ENCODE measurements at places on chromosomes 6 and 20.

DNA sequence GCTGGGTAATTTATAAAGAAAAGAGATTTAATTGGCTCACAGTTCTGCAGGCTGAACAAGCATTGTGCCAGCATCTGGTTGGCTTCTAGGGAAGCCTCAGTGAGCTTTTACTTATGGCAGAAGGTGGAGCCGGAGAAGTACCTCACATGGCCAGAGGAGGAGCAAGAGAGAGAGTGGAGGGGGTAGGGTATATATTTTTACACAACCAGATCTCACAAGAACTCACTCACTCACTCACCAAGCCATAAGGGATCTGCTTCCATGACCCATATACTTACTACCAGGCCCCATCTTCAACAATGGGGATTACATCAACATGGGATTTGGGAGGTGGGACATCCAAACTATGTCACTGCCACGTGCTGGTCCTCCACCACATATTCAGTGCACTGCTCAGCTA lies 152.6 kb upstream of the PRND start:
- DNase-seq: no peak

DNA sequence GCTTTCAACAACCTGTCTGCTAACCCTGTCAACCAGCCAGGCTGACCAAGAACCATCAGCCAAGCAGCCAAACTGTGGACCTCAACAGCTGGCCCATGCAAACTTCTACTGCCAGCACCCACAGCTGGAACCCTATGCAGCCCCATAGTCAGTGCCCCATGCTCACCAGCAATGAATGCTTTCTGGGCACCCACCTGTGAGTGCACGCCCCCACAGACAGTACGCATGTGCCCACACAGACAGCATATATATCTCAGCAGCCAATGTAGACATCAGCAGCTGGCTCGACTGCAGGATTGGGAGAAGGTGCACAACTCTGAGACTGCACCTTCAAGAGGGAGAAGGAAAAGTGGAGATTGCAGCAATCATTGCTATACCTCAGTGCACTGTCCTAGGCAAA lies 1534.6 kb downstream of the GRIK2 start:
- no peak for DNase-seq

DNA sequence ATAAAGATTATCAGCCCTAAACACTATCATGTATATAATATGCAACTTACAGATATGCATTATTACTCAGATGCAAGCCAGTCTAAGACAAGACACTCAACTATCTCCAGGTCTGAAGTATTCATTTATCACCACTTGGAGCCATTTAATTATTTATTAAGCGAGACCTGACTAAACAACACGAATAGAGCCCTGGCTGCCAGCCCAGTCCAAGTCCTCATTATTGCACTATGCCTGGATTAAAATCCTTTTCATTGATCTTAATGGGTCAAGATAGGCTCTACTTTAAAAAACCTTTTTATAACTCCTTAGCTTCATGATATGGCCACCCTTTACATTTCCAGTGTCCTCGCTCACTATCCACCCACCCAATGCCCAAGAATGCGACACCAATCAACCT lies 183.1 kb upstream of the MARCKS start:
- no peak for DNase-seq

DNA sequence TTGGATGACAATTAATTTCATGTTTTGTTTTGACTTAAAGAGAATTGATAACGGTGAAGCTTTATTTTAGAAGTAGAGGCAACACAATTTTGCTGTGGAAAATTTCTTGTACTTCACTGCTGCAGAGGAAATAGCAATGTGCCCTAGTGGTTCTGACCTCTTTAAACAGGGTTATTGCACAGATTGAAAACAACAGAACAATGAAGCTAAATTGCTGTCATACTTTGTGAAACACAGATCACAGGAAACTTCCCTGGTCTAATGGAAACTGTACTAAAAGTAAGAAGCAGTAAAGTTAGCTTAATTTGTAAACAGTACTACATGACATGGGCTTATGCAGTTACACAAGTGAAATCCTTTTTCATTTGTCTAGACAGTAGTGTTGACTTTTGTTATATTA lies 31.3 kb downstream of the OR2A4 start:
- DNase-seq: no peak

GRCh38 chr20:62063981-62064769 lies 1.5 kb downstream of the TAF4 start:
- no peak for DNase-seq

DNA sequence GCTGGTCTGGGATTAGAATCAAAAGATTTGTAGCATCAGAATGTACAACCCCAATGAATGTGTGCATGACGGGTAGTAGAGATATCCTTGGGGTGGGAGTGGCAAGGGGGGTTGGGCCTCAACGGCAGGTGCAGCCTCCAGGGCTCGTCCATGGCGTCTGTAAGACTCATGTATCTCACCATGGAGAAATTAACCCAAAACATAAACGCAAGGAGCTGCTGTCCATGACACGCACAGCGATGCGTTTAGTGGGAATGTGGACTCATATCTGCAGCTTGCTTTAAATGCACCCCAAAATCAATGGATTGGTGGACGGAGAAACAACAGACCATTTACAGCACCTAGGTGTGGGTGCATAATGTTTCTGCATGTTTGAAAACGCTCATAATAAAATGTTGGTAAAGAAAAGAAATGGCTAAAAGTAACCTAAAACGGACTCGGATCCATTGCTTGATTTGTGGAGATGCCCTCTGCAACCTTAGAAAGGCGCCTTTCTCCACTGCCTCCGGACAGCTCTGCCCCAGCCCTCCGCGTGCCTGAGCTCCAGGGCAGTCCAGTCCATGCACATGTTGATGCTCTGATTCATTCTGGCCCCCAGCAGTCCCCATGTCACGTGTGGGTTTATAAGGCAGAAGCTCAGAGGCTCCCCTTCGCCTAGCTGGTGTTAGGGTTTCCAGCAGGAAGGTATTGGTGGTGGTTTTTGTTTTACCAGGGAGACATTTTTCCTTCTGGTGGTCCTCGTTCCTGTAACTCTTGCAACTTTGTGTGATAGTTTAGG lies 24.5 kb downstream of the PYGB start:
- DNase-seq: no peak

DNA sequence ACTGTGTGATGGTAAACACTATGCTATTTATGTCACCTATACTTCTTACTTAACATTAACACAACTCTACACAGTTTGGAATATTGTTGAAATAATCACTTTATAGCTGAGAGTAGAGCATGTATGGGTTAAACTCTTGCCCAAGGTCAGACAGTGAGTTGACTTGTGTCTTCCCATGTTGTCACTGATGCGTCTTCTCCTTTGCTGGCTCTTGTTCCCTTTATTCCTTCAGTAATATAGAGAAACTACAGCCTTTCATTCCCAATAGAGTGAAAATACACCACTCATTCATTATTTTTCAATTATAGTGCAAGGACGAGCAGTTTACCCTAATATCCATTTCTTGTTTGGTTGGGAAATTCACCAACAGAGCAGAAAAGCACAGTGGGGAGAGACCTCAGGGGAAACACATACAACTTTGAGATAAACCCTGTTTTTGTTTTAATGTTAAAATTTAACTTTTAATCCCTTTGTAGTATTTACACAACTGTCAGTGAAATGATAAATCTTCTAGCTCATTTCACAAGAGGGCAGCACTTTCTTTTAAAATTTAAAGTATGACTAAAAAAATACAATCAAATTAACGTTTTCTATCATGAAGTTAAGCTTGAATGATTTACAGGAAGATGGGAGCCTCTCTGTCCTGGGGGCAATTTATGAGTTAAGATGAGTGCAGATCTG lies 363.0 kb downstream of the UTRN start:
- no peak for DNase-seq

GRCh38 chr6:41258196-41258493 lies 28.3 kb downstream of the TREM1 start:
- DNase-seq: no peak

DNA sequence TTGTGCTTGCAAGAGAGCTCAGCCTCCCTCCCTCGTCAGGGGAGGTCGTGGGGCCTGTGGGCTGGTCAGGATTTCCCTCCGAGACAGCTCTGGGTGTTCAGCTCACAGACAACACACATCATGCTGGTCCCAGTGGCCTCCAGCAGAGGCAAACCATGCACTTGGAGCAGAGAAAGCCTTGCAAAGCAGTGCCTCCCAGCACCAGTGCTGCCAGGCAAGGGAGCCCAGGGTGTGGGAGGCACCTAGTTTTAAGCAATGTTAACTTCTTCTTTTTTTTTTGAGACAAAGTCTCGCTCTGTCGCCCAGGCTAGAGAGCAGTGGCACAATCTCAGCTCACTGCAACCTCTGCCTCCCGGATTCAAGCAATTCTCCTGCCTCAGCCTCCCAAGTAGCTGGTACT lies 34.0 kb upstream of the INSM1 start:
- DNase-seq: peak; percentile 22

DNA sequence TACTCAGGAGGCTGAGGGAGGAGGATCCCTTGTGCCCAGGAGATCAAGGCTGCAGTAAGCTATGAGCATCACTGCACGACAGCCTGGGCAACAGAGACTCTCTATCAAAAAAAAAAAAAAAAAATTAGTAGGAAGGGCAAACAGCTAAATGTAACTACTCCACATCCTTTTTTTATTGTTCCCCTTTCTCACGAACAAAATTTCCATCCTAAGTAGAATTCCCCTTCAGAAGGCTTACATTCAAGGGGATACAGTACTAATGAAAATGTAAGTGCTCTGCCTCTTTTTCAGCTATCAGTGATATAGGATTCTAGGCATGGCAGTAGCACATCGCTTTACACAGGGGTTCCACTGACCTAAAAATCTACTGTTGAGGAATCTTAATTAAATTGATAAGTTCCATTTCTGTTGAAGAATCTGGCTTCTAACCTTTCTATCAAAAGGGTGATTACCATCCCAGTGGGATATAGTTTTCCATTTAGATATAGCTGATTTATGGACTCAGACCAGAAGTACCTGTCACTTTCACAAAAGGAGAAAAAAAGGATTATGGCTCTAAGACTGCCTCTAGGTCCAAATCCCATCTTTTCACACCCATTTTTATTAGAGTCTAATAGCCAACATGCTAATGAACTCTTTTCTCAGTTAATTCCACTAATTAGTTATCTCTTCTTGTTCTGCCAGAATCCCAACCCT lies 2.6 kb downstream of the B4GALT5 start:
- DNase-seq: no peak

DNA sequence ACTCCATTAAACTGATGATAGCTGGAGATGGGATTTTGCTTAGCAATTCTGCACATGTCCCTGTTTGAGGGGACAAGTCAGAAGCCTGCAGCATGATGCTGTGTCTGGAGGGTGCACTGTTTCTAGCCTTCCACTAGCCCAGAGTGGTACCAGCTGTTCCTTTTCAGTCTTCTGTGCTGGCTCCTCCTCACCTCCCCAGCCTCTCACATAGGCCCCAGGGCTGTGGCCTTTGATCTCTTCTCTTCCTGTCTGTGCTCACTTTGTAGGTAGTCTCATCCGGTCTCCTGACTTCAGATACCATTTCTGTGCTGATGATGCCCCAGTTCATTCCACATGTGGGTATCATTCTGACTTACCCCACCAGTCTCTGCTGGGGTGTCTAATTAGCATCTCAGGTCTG lies 126.3 kb downstream of the HIVEP1 start:
- no peak for DNase-seq

DNA sequence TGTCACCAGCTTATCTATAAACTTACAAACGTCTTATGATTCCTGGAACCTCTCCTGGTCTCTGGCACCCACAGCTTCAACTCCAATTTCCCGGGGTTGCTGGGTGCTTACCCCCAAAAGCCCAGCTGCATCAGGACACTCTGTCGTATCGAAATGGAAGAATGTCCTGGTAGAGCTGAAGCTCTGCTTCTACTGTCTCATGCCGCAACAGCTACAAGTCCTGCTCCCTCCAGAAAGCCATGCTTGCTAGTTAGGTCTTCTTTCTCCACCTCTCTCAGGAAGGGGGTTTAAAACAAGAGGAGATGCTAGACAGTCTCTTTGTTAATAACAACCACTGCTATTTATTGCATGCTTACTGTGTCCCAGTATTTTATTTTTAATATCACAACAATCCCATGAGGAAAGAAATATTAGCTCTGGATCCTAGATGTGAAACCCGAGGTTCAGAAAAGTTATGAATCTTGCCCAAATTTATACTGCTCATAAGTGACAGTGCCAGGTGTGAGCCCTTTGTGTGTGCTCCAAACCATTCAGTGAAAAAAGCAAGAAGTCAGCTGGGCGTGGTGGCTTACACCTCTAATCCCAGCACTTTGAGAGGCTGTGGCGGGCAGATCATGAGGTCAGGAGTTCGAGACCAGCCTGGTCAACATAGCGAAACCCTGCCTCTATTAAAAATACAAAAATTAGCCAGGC lies 82.3 kb upstream of the GCM1 start:
- no peak for DNase-seq

DNA sequence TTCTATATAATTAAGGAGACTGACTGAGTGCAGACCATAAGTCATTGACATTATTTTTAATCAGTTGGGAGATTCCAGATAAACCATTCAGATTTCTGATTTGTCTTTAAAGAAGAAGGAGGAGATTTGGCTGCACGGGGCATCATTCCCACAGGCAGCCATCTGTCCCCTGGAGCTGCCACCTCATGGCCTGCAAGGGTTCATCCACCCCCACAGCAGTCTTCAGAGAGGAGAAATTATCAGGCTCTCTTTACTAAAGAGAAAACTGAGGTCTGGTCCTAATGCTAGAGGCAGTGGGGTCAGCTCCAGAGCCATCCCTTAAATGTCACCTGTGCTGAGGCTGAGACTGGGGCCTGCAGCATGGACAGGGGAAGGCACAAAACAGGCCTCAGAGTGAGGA lies 501.3 kb upstream of the SULF2 start:
- DNase-seq: no peak
